ENCODE measurements at places on chromosomes 11 and 22. TPM values are rescaled to one million over a fixed set of nuclear protein-coding genes. Genes with fewer than 3 reads are reported as not detected.

GRCh38 chr22:17818649-17819048, 44.4 kb upstream of the BID start:
- DNase-seq = no peak

GRCh38 chr22:31268281-31268680, 24.0 kb downstream of the PIK3IP1 start:
- DNase-seq = no peak

DNA sequence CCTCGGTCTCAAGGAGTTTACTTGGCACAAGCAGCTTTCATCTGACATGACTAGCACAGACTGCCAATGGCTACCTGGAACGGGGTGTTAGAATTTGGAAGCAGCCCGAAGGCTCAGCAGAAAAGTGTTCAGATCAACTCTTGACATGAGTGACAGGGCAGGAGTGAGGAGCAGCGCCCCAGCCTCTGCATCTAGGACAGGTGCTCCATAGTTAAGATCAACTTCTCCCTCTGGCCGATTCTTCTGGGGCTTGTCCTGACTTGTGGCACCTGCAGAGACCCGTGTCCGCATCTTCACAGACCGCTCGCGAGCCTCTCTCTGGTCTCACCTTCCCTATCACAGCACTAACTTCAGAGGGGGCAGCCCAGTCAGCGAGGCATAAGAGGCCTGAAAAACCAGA, 42.5 kb upstream of the CHKA start:
- DNase-seq = no peak

The KRTAP5-7 gene
- total RNA-seq = not detected
